ENCODE measurements at places on chromosomes 16 and 17.

DNA sequence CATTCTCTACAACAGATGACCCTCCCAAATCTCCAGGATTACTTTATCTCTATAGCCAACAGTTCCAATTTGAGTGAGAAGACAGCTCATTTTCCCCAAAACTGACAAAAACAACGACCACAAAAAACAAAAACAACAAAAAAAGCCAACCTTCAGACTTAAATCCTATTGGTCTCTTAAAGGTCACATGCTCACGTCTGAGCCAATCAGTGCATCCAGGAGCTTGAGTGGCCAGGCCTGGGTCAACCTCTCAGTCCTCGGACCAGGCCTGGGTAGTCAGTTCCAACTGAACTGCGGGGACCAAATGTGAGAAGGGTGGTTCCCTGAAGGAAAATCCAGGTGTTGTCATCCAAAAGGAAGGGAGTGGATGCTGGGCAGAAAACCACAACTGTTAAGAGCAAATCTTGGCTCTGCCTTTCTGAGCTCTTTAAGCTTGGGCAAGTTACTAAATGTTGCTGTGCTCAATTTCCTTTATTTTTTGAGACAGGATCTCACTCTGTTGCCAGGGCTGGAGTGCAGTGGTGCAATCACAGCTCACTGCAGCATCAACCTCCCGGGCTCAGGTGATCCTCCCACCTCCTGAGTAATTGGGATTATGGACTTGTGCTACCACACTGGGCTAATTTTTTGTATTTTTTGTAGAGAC, 43.0 kb upstream of the MSI2 start:
- DNase-seq, result no peak

GRCh38 chr16:88121886-88122580, 170.8 kb downstream of the BANP start:
- no peak for DNase-seq

- DNase-seq, result no peak
These were observed 671.2 kb downstream of the CDH8 start for GRCh38 chr16:61364990-61365389.

DNA sequence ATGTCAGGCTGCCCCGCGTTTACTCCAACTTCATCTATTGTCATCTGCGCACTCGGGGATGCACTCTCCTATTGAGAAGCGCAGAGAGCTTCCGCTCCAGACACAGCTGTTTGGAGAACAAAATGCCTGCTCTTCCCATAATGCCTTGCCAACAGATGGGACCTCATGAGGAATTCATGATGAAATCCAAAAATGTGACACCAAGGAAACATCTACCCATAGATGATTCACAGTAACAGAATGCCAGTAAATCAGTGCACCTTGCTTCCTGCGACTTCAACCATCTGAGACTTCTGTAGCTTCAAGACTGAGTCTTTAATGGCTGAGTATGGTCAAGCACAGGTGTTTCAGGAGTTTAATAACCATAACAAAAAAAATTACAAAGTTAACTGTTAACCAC, 1144.9 kb upstream of the GOT2 start:
- no peak for DNase-seq

GRCh38 chr17:46191322-46192188, 1.7 kb downstream of the KANSL1 start:
- peak; percentile 82 for DNase-seq

DNA sequence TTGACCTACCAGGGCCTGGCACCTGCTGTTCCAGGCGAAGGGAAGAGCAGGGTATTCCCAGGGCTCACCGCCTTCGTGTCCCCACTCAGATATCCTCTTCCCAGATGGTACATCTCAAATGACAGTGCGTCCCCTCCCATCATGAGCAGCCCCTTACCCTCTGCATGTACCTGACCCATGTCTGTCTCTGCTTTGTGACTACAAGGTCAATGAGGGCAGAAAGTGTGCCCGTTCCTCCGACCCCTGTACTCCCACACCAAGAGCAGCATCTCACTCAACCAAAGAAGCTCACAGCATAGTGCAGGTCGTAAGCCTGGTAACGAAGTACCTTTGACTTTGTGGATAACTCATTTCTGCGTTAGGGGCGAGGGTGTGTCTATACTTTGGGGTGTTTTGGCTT, 142.6 kb downstream of the KATNIP start:
- DNase-seq, result no peak

Measured in AML-193 (cell line).